ENCODE measurements at places on chromosomes 13 and 19. TPM values are rescaled to one million over a fixed set of nuclear protein-coding genes. Genes with fewer than 3 reads are reported as not detected.

The PCID2 gene
- total RNA-seq = 52.4 TPM

The ZNF878 gene
- 1.7 TPM for total RNA-seq

The SOX1 gene
- not detected for total RNA-seq

The ZNF793 gene
- total RNA-seq = 6.0 TPM

The ZNF429 gene
- total RNA-seq = 14.0 TPM

The C1QTNF9 gene
- total RNA-seq = not detected

The NLRP4 gene
- not detected for total RNA-seq

The ZAR1L gene
- not detected for total RNA-seq

The TMEM145 gene
- total RNA-seq = not detected

The C19orf44 gene
- total RNA-seq = 3.0 TPM

The PRSS57 gene
- not detected for total RNA-seq

The ZNF738 gene
- total RNA-seq = 20.5 TPM

The ZNF536 gene
- total RNA-seq = not detected

The PDX1 gene
- total RNA-seq = not detected

The HIPK4 gene
- total RNA-seq = not detected

The CCDC70 gene
- not detected for total RNA-seq

The PINLYP gene
- total RNA-seq = 8.9 TPM

The GTF3A gene
- total RNA-seq = 227 TPM

The LYL1 gene
- 3.3 TPM for total RNA-seq

The LILRA6 gene
- total RNA-seq = not detected

The MPV17L2 gene
- 9.2 TPM for total RNA-seq

The AZU1 gene
- not detected for total RNA-seq

The SHC2 gene
- not detected for total RNA-seq

The KATNAL1 gene
- 30.4 TPM for total RNA-seq

The ARID3A gene
- total RNA-seq = 27.7 TPM

The NKPD1 gene
- total RNA-seq = 0.16 TPM

The GNA15 gene
- total RNA-seq = 23.8 TPM

The UQCR11 gene
- total RNA-seq = 195 TPM

The ERICH4 gene
- not detected for total RNA-seq

The SIGLEC8 gene
- not detected for total RNA-seq

The ZNF850 gene
- total RNA-seq = 12.5 TPM

The SLC7A10 gene
- total RNA-seq = not detected

The ACP7 gene
- total RNA-seq = not detected

The KLC3 gene
- not detected for total RNA-seq

The GPC5 gene
- total RNA-seq = not detected

The CEBPA gene
- not detected for total RNA-seq

The ERFL gene
- total RNA-seq = 1.1 TPM

The SPIB gene
- 0.84 TPM for total RNA-seq

The TSSK6 gene
- 3.9 TPM for total RNA-seq

The C19orf67 gene
- total RNA-seq = not detected

The KCNC3 gene
- 0.39 TPM for total RNA-seq

The RAB3A gene
- total RNA-seq = 5.6 TPM

The SBK3 gene
- total RNA-seq = not detected

The MYH14 gene
- total RNA-seq = not detected

The ZNF880 gene
- 15.0 TPM for total RNA-seq

The SLAIN1 gene
- total RNA-seq = 29.5 TPM

The CEACAM16 gene
- not detected for total RNA-seq

The ZNF525 gene
- total RNA-seq = 22.3 TPM

The ELSPBP1 gene
- total RNA-seq = not detected

The FGF21 gene
- total RNA-seq = not detected

The KLK2 gene
- total RNA-seq = not detected

The KLK8 gene
- not detected for total RNA-seq

The RFPL4A gene
- not detected for total RNA-seq

All from activated CD8-positive, alpha-beta T cell treated with anti-CD3 and anti-CD28 coated beads, Interleukin-2, amount 10 ng/mL, durations not matched to agents 7 days and 5 days (primary cell).